ENCODE measurements at places on chromosomes 13 and 19.
A peak's percentile ranks its signal among the peaks of the same experiment; 100 is the strongest.

DNA sequence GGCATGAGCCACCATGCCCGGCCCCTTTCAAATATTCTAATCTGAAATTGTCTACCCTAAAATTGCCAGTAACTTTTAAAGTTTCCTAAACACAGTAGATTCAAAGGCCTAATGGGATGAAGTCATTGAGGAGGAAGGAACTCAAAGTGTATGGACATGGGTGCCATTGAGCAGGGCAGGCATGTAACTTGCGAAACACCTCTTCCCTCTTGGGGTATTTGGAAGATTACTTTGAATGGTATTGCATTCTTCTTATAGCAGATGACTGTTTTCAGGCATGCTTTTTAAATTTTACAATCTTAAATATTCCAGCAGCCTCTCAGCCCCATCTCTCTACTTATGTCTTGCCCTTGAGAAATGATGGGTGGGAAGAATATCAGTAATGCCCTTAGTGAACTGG lies 21.0 kb downstream of the TM9SF2 start:
- peak; percentile 10 for DNase-seq

- peak; percentile 37 for DNase-seq
Measured at GRCh38 chr19:55158848-55159749, 1.6 kb upstream of the TNNI3 start.

- no peak for DNase-seq
Measured at GRCh38 chr13:36870050-36870692, 49.9 kb downstream of the SMAD9 start.

GRCh38 chr19:4979211-4979807 lies 10.4 kb downstream of the KDM4B start:
- DNase-seq, result no peak

GRCh38 chr19:41521931-41522555 lies 53.9 kb upstream of the CEACAM21 start:
- no peak for DNase-seq

All from fibroblast of skin of right biceps (primary cell).